ENCODE measurements at places on chromosomes 1 and 21. TPM values are rescaled to one million over a fixed set of nuclear protein-coding genes. Genes with fewer than 3 reads are reported as not detected.

RAD54L gene
- 8.4 TPM for total RNA-seq

CR2 gene
- not detected for total RNA-seq

OPRD1 gene
- total RNA-seq = 0.34 TPM

PLD5 gene
- total RNA-seq = 0.05 TPM

LCE2D gene
- not detected for total RNA-seq

BATF3 gene
- not detected for total RNA-seq

EVA1C gene
- 48.6 TPM for total RNA-seq

HIPK1 gene
- total RNA-seq = 43.5 TPM

ANGPTL3 gene
- total RNA-seq = not detected
